ENCODE measurements at places on chromosomes 13 and 19.
A peak's percentile ranks its signal among the peaks of the same experiment; 100 is the strongest.

- peak; percentile 50 for DNase-seq
Observed at GRCh38 chr19:17020385-17020784, 6.2 kb downstream of the CPAMD8 start.

DNA sequence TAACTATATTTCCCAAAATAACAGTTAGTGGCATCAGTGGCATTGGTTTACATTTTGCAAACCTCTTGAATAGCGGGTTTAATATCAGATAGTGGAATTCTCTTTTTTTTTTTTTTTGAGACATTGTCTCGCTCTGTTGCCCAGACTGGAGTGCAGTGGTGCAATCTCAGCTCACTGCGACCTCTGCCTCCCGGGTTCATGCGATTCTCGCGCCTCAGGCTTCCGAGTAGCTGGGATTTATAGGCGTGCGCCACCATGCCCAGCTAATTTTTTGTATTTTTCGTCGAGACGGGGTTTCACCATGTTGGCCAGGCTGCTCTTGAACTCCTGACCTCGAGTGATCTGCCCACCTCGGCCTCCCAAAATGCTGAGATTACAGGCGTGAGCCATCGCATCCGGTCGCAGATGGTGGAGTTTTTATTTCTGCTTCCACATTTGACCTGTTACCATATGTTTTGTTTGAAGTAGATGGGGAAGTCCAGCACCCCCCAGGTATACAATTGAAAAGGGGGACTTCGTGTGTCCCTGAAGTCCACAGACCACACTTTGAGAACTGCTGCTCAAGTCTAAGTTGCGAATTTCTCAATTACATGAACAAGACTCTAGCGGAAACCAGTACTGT lies 40.5 kb upstream of the XPO4 start:
- DNase-seq: no peak

DNA sequence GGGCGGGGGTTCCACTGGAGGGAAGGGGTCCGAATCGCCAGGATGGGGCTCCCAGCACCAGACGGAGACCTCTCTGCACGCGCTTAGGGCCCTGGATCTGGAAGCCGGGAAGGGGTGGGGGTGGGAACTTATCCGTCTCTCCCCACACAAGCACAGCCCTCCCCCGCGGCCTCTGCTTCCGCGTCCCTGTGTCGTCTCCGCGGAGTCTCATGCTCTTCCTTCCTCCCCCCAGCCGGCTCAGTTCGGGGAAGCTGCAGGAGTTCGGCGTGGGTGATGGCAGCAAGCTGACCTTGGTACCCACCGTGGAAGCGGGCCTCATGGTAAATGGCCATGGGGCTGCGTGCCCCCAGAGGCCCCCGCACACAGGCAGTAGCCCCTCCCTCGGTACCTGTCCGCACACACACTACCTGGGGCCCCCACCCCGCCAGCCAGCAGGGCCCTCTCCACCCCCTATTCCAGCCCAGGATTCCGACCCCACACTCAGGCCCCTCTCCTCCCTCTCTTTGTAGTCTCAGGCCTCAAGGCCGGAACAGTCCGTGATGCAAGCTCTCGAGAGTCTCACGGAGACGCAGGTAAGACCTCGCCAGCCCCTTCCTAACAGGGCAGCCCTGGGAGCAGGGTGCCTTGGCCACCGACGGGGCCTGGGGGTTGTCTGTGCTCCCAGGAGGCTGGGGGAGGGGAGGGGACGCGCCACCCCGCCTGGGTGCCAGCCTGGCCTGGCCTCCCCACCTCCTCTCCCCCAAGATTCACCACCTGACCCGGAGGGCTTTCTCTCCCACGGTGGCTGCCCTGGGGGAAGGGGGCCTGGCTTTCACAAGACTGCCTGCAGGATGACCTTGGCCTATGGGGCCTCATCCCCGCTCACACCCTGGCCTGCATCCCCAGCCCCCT lies 3.2 kb downstream of the MIDN start:
- no peak for DNase-seq

DNA sequence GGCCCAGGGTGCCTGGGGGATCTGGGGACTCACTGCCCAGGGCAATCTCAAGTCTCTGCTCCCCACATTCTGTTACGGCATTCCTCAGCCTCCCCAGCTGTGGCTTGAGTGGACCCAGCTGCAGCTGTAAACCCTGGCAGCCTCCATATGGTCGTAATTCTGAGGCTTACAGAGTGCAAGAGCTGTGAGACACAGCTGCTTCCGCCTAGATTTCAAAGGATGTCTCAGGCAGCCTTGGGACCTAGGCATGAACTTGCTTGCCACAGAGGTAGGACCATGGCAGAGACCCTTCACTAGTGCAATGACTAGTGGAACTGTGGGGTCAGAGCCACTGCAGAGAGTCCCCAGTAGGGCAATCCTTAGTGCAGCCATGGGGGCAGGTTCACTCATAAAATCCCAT lies 297.5 kb downstream of the ENOX1 start:
- no peak for DNase-seq

DNA sequence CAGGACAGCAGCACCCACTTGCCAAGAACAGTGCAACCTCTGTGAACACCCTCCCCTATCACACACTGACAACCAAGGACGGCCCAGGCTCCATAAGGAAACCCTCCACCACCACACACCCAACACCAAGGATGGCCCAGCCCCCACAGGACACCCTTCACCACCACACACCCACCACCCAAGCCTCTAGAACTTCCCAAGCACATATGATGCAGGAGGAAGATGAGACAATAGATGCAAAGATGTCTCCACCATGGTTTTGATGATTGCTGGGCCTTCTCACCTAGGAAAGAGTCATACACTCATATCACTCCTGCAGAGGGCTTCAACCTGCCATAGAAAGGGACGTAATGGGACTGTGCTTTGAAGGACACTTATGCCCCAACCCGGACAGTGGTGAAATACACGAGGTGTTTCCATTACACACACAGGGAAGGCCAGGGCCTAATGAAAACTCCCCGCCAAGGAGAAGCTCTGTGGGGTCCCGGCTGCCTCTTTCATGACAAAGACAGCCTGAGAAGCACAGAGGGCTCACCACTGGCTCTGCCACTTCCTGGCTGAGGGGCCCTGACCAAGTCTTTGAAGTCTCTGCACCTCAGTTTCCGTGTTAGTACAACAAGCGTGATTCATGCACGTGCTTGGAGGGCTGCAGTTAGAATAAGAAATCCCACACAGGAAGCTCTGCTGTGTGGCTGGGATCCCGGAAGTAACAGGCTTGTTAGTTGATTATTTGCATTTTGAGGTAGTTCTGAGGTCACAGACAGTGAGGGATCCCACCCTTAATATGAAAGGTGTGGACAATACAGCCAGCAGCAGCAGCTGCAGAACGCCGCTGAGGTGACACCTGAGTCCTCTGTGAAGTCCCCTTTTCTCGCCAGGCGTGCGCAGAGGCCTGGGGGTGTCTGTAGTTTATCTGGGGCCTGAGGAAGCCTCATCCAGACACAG lies 61.9 kb upstream of the ATP12A start:
- no peak for DNase-seq

- DNase-seq: no peak
Observed at GRCh38 chr13:48120241-48120640, 25.3 kb upstream of the MED4 start.

GRCh38 chr19:18340990-18341868 lies 831 bp downstream of the PGPEP1 start:
- peak; percentile 27 for DNase-seq

DNA sequence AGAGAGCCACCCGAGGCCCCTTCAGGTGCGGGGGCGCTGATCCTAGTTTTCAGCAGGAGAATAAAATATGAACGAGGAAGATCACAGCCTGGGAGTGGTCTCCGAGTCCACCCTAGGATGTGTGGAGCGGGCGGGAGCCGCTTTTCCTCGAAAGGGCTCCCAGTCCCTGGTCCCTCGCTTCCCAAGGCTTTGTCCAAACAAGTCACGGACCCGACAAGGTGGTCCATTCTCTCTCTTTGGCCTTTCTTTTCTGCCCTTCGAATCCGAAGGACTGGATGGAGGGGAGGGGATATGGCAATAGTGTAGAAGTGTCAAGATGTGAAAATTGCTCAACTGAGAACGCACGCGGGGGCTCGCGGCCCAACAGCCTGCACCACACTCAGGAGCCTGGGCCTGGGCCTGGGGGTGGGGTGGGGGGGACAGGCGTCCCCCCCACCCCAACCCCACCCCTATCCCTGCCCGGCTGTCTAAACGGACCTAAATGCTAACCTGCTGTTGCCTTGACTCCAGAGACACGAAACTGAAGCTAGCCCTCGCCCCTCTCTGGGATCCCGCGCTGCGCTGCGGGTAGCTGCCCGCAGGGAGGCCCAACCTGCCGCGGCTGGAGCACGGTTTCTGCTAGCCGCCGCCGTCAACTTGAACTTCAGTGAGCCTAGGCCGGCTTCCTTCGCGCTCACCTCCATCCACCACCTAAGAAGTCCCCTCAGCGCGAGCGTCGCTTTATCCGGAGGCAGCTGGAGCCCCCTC lies 7.1 kb downstream of the ZIC2 start:
- no peak for DNase-seq

GRCh38 chr19:31825134-31826094 lies 476.2 kb upstream of the TSHZ3 start:
- DNase-seq: no peak

- no peak for DNase-seq
Observed at GRCh38 chr13:32211813-32212212, 103.3 kb downstream of the ZAR1L start.

GRCh38 chr19:35592226-35592625 lies 6.3 kb downstream of the PMIS2 start:
- DNase-seq: no peak

- no peak for DNase-seq
Observed at GRCh38 chr13:100753376-100753775, 78.8 kb upstream of the TMTC4 start.

DNA sequence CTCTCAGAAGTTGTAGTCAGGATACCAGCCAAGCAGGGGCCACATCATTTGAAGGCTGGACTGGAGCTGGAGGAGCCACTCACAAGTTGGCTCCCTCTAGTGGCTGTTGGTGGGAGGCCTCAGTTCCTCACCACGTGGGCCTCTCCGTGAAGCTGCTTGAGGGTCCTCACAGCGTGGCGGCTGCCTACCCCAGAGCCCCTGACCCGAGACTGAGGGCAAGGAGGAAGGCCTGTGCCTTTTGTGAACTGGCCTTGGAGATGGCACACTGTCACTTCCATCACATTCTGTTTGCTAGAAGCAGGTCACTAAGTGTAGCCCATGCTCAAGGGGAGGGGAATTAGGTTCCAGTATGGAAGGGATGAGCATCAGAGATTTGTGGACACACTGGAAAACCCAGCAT lies 14.6 kb downstream of the GNA11 start:
- DNase-seq: no peak

- peak; percentile 64 for DNase-seq
Observed at GRCh38 chr13:23980160-23980551, 82.9 kb upstream of the C1QTNF9B start.

GRCh38 chr19:13023656-13024055 lies 28.4 kb downstream of the NFIX start:
- no peak for DNase-seq

- DNase-seq: no peak
Observed at GRCh38 chr13:98706446-98707110, 45.9 kb downstream of the SLC15A1 start.

- DNase-seq: no peak
Observed at GRCh38 chr19:28834996-28835395, 378.0 kb downstream of the UQCRFS1 start.
